ENCODE measurements at places on chromosomes 13 and 19.

DNA sequence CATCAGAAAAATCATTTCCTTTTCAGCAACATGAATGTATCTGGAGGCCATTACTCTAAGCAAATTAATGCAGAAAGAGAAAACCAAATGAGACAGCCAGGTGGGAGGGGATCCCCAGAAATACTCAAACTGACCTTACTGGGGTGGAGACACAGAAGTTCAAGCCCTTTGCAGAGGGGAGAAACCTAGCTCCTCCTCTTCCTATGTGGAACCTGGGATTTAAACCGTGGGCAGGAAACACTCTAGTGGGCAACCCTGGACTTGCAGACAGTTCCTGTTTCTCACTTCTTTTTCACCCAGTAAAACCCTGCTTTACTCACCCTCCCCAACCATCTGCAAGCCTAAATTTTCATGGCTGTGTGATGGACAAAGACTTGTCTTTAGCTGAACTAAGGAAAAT lies 61.3 kb downstream of the SLITRK6 start:
- no peak for DNase-seq

DNA sequence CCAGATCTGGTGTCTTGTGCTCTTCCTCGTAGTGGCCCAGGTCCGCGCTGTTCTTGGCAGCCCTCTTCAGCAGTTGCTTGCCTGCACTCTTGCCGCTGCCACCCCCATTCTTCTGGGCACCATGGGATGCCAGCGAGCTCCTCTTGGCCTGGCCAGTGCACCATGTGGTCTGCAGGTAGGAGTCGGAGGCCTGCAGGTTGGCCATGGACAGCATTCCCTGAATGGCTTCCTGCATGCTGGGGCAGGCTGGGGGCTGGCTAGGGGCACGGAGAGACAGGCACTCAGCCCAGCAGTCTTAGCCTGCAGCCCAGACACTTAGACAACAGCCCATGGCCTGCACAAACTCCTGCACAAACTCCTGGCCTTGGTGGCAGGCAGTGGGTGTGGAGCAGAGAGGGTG lies 234.9 kb downstream of the TUBA3C start:
- no peak for DNase-seq

DNA sequence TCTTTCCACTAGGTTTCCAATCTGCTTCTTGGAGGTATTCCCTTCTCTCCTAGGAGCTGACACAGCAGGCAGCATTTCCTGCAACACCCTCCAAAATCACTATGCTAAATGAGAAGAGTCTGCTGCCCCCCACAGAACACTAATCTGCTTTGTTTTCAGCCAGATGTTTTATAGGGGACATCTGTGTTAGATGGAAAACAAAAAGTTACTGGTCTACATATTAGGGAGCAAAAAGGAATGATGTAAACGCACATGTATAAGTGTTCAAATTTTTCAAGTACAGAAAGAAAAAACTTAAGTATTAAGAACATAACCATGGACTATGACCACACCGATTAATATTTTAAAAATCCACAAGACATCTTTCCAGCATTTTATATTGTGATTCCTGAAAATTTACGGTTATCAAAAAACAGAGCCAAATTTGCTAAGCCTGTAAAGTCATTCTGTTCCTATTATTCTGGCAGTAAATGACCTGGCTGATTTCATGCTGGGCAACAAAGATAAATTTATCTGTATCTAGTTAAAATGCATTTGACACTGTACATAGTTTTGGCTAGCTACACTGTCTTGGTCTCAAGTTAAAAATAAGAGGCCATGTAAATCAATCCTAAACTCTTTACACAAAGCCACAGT lies 63.3 kb downstream of the DCLK1 start:
- DNase-seq = no peak

GRCh38 chr19:3985643-3986259 lies 488 bp upstream of the EEF2 start:
- DNase-seq = no peak

- peak; percentile 62 for DNase-seq
Measured at GRCh38 chr19:47863514-47863936, 4.5 kb downstream of the TPRX2 start.

- no peak for DNase-seq
Measured at GRCh38 chr19:50514346-50515167, 844 bp upstream of the ASPDH start.

DNA sequence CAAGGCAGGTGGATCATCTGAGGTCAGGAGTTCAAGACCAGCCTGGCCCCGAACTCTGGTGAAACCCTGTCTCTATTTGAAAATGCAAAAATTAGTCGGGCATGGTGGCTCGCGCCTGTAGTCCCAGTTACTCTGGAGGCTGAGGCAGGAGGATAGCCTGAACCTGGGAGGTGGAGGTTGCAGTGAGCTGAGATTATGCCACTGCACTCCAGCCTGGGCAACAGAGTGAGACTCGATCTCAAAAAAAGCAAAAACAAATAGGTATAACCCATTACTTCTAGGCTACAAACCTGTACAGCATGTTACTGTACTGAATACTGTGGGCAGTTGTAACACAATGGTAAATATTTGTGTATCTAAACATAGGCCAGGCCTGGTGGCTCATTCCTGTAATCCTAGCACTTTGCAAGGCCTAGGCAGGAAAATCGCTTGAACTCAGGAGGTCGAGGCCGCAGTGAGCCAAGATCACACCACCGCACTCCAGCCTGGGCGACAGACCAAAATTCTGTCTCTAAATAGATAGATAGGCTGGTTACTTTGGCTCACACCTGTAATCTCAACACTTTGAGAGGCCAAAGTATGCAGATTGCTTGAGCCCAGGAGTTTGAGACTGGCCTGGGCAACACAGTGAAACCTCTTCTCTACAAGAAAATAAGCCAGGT lies 63.5 kb downstream of the MYO9B start:
- DNase-seq = no peak

- no peak for DNase-seq
Measured at GRCh38 chr13:40350283-40350992, 316.0 kb downstream of the FOXO1 start.

DNA sequence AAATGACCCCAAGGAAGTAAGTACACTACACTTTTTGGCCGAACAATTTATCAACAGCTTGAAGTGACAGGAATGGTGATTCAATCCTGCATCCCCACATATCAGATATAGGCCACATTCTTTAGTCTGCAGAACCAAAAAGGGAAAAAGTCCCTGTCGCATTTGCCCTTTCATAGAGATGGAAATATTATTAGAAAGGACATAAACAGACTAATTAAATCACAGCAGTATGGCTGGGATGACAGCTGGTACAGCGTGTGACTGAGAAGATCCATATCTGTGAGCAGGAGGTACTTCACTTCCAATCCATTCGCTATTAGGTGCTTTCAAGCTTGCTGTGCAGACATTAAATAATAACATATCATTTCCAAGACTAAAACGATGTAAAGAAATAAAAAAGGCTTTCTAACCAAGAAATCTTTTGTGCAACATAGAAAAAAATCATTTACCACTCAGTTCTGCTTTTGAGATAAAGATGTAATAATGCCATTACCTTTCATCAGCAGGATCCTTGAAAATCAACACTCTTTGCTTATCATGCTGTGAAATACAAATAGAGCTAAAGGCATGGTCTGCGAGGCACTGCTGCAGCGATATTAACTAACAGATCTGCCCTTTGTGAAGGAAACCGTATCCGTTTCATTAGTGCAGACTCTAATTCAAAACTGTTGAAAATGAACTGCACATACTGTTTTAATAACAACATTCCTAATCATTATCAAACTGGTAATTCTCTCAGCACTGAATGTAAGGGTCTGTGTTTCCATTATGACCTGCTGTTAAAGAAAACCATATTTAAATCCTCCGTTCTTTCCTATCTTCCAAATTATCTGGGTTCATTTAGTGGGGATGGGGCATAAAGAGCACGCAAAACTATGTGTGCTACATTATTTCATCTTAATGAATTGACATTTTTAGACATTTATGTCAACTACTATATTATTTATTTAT lies 245.6 kb downstream of the DACH1 start:
- DNase-seq = peak; percentile 49

DNA sequence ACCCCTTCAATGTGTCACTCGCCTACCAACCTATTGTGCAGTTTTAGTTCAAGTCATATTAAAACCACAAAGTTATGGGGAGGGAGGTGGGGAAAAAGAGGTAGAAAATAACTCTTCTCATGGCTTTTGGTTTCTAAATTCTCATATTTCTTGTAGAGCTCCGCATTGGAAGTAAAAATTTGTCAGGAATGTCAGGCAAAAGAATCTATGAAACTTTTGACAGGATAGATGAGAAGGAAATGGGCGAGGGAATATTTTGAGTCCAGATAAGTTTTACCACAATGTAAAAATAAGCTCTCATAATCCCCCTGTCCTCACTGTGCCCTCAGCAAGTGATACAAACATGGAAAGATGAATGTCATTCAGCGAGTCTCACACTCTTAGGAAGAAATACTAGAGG lies 270.4 kb downstream of the DLEU7 start:
- no peak for DNase-seq

GRCh38 chr13:98721825-98722510 lies 30.5 kb downstream of the SLC15A1 start:
- no peak for DNase-seq

Measured in large intestine (tissue), 12 donors.